Thoracic aorta (tissue), 2 donors: ENCODE measurements at places on chromosomes 4 and X.

DNA sequence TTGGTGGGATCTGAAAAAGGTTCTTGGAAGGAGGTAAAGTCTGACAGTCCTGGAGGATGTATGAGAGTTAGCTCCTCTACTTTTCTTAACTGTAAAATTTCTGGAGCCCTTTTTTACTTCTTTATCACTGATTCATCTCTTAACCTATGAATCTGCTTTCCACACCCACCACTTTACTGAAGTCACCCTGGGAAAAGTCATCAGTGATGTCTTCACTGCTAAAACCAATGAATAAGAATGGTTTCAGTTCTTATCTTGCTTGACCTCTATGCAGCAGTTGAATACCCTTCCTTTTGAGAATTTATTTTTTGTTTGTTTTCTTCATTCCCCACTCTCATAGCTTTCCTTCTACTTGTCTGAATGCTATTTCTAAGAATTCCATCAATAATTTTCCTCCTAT lies 80.0 kb downstream of the AREG start:
- no peaks in the 10 kb centered on the region for H3K27me3 ChIP-seq
- H3K4me1 ChIP-seq, result no peaks in the 10 kb centered on the region
- no peak for DNase-seq
- no peak overlapping the region for H3K27ac ChIP-seq
- no peak overlapping the region for H3K4me3 ChIP-seq
- no peaks in the 10 kb centered on the region for H3K36me3 ChIP-seq

DNA sequence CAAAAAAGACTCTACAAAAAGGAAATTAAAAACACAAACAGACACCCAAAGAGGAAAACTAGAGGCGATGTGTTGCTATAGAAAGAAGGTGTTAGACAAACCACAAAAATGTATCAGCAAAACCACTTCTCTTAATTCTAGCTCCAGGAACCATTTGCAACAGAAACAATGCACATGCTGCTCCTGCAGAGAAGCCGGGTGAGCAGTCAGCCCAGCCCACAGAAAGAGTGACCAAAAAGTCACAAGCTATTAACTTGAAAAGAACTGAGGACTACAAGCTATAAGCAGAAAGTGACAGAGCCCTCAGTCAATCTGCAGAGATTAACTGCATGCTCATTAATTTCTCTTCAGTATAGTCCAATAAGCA lies 96.2 kb upstream of the KLHL13 start:
- no peaks in the 10 kb centered on the region for H3K4me1 ChIP-seq
- H3K4me3 ChIP-seq, result no peak overlapping the region
- H3K27ac ChIP-seq, result no peak overlapping the region
- H3K27me3 ChIP-seq, result no peaks in the 10 kb centered on the region
- DNase-seq, result no peak

DNA sequence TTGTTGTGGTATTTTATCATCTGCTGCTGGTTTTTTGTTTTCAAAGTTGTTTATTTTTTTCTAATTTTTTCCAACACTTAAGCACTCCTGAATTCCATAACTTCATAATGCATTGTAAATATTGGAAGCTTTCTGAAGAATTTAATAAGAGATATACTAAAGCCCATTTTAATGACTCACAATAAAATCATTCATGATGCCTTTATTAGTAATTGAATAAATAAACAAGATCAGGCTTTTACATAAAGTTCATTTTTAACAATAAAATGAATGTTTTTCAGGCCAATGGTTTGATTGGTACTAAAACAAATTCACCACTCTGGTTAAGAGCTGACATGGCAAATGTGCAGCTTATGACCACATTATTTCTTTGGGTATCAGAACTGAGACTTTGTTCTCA lies 408.2 kb upstream of the SMIM31 start:
- no peak overlapping the region for H3K4me3 ChIP-seq
- DNase-seq, result no peak
- peaks cover 10% of the 10 kb centered on the region for H3K4me1 ChIP-seq
- H3K27ac ChIP-seq, result no peak overlapping the region
- H3K36me3 ChIP-seq, result no peaks in the 10 kb centered on the region

- H3K4me1 ChIP-seq, result no peaks in the 10 kb centered on the region
- no peaks in the 10 kb centered on the region for H3K27me3 ChIP-seq
- H3K4me3 ChIP-seq, result no peak overlapping the region
- no peak overlapping the region for H3K27ac ChIP-seq
- DNase-seq, result no peak
Observed at GRCh38 chrX:150316564-150316963, 46.6 kb upstream of the MAMLD1 start.

- H3K36me3 ChIP-seq, result no peaks in the 10 kb centered on the region
- no peak overlapping the region for H3K27ac ChIP-seq
- no peaks in the 10 kb centered on the region for H3K27me3 ChIP-seq
- DNase-seq, result no peak
- peaks cover 29% of the 10 kb centered on the region for H3K4me1 ChIP-seq
- no peak overlapping the region for H3K4me3 ChIP-seq
Observed at GRCh38 chr4:3706111-3706511, 60.1 kb upstream of the ADRA2C start.

GRCh38 chr4:108148316-108148715 lies 20.4 kb downstream of the LEF1 start:
- no peaks in the 10 kb centered on the region for H3K4me1 ChIP-seq
- H3K27ac ChIP-seq, result no peak overlapping the region
- H3K27me3 ChIP-seq, result no peaks in the 10 kb centered on the region
- no peak overlapping the region for H3K4me3 ChIP-seq
- H3K36me3 ChIP-seq, result no peaks in the 10 kb centered on the region

DNA sequence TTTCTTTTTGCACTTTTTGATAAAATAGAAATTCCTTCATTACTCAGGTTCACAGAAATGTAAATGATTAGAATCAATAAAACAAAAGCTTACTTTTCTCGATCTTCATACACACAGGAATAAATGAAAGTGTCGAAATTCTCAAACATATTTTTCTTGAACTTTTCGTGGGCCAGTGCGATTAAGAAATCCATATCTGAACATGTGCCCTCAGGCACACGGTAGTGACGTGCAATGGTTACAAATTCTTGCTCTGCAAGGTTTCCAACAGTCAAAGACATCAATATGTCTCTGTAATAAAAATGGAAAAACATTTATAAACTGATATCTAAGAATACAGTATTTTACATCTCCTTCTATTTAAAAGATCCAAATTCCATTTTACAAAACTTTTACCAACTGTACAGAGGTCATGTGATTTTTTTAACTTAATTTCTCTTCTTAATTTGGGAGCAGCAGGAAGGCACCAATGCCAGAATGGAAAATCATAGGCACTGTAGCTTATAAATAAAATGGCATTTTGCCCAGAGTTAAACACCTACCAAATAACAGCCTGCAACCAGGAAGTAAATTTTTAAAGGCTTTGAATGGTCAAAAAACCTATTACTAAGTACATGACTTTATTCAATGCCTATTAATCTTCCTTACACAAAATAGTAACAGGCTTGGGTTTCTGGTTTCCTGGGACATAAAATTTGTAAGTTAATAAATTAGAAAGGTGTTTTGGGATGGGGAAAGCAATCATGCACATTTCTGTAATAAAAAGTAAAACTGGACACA lies 165.0 kb downstream of the EFHC2 start:
- H3K4me1 ChIP-seq, result no peaks in the 10 kb centered on the region
- H3K27me3 ChIP-seq, result no peaks in the 10 kb centered on the region
- H3K36me3 ChIP-seq, result no peaks in the 10 kb centered on the region
- no peak for DNase-seq
- no peak overlapping the region for H3K27ac ChIP-seq

DNA sequence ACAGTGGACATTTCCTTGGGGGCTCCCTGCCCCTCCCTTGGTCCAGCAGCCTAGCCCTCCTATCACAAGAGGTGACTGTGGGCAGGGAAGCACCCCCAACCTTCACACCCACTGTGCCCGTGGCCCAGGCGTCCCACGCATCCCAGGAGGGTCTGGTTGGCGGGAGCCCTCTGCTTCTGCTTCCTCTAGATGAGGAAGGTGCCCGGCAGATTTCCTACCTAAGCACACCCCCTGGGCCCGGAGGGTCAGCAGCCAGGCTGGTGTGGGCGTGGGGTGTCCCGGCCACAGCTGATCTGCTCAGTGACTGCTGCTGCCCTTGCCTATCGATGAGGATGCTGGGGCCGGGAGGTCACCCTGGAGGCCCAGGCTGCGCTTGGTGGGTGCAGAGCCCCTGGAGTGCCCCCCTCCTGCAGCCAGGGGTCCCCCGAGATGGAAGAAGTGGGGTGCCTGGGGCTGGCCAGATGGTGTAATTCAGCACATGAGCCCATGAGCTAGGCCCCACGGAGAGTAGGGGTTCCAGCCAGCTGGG lies 12.2 kb downstream of the SH3BP2 start:
- DNase-seq, result no peak
- peaks cover 38% of the 10 kb centered on the region for H3K4me1 ChIP-seq
- H3K27ac ChIP-seq, result no peak overlapping the region
- no peaks in the 10 kb centered on the region for H3K27me3 ChIP-seq
- no peak overlapping the region for H3K4me3 ChIP-seq

DNA sequence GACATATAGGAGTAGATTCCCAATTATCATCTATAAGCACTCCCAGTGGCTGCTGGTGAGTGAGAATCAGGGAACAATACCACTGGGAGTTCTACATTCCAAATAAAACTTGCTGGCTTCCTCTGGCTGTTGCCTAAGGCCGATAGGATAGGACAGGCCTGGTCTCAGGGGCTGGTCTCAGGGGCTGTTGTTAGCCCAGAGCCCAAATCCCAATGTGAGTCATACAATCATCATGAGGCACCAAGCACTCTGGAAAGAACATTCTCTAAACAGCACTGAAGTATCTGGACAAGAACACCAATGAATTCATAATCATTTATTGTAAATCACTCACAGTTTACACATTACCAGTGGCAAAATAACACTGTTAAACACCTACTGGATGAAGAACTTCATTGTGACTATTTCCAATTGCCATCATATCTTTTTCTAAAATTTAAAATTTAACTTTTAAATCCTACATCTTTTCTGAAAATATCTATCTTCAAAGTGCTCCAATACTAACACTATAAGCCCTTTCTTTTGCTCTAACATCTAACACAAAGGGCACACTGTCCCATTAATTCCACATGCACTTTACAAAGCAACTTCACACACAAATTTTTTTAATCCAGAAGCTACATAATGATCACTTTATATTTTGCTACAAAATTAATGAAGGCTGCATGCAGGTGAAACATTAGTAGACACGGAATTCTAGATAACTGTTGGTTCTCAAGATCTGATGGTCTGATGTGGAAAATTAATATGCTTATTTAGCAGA lies 67.6 kb upstream of the TMEM150C start:
- no peaks in the 10 kb centered on the region for H3K27me3 ChIP-seq
- H3K27ac ChIP-seq, result no peak overlapping the region
- H3K36me3 ChIP-seq, result no peaks in the 10 kb centered on the region
- H3K4me1 ChIP-seq, result no peaks in the 10 kb centered on the region
- H3K4me3 ChIP-seq, result no peak overlapping the region
- no peak for DNase-seq

DNA sequence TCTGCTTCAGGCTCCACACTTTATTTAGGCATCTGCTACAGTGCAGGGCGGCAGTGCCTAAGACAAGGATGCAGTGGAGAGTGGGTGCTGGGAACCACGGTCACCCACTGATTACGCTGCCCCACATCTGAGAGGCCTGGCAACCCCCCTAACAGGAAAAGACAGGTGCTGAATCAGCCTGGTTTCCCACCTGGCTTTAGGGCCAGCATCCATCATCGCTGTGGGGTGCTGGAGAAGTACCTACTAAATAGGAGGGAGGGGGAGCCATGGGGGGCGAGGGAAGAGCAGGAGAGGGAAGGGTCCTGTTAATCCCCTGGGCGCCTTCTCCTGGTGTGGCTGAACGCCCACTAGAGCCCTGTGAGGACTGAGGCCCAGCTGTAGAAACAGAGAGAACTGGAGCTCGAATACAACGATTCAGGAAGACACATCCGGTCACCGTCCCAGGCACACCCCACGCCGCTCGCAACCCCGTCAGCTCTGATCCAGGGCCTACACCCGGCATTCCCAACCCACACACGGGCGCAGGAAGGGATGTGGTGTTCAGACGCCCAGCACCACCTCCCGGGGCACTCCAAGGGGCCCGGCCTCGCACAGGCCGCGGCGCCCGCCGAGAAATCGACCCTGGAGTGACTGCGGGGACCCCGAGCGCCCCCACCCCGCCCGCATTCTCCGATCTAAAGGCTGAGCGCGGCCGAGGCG lies 554 bp downstream of the DCTD start:
- H3K4me1 ChIP-seq, result no peaks in the 10 kb centered on the region
- peaks cover 18% of the 10 kb centered on the region for H3K36me3 ChIP-seq
- peak overlapping the region; percentile 84 for H3K4me3 ChIP-seq
- H3K27ac ChIP-seq, result peak overlapping the region; percentile 86

GRCh38 chr4:7750523-7750922 lies 189.1 kb downstream of the AFAP1 start:
- H3K4me1 ChIP-seq, result peaks cover 7% of the 10 kb centered on the region
- no peak overlapping the region for H3K27ac ChIP-seq
- no peaks in the 10 kb centered on the region for H3K36me3 ChIP-seq
- H3K27me3 ChIP-seq, result no peaks in the 10 kb centered on the region
- DNase-seq, result no peak

DNA sequence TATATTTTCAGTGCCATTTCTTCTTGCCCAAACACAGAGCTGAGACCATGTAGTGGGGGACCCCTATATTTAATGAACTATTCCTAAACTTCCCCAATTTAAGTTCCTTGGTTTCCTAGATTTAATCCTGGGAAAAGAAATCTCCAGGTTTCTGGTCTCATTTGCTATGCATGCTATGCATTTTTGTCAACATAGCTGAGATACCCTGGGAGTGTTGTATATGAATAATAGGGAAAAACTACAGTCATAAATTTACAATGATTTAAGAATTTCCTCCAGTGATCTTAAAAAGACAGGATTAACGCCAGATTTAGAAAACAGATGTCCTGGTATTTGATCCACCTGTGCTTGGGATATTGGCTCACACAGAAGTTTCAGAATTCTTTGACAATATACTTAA lies 136.8 kb upstream of the RAPGEF2 start:
- no peaks in the 10 kb centered on the region for H3K27me3 ChIP-seq
- H3K4me3 ChIP-seq, result no peak overlapping the region
- DNase-seq, result no peak
- H3K4me1 ChIP-seq, result no peaks in the 10 kb centered on the region
- no peak overlapping the region for H3K27ac ChIP-seq

- H3K27me3 ChIP-seq, result no peaks in the 10 kb centered on the region
- H3K4me3 ChIP-seq, result no peak overlapping the region
- no peaks in the 10 kb centered on the region for H3K4me1 ChIP-seq
- no peaks in the 10 kb centered on the region for H3K36me3 ChIP-seq
- no peak overlapping the region for H3K27ac ChIP-seq
- DNase-seq, result no peak
Observed at GRCh38 chrX:95029571-95029970, 1355.6 kb downstream of the FAM133A start.

DNA sequence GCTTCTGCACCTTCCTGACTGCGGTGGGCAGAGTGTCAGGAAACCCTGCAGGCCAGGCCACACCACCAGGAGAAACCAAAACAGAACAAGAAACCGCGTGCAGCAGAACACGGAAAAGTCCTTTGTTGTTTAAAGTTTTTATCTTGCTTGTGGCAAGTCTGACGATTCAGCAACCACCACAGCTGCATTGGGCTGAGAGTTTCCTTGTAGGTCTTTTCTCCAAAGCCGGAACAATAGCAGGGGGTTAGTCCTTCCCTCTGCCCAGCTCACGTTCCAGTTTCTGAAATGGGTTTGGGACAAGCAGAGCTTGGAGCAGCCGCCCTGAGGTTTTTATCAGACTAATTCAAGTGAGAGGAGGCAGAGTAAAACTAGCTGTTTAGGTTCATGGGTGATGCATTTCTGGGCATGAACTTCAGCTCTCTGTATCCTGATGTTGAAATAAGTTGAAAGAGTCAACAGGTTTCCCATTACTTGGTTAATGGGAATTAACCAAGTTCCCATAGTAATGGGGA lies 216.9 kb downstream of the PTTG2 start:
- H3K27me3 ChIP-seq, result no peaks in the 10 kb centered on the region
- H3K4me3 ChIP-seq, result peak overlapping the region; percentile 2
- H3K27ac ChIP-seq, result no peak overlapping the region
- no peaks in the 10 kb centered on the region for H3K36me3 ChIP-seq
- peaks cover 11% of the 10 kb centered on the region for H3K4me1 ChIP-seq
- DNase-seq, result no peak
